ENCODE measurements at places on chromosomes 2 and 18.

- DNase-seq: no peak
Observed at GRCh38 chr2:16684676-16685339, 19.2 kb upstream of the CYRIA start.

- no peak for DNase-seq
Observed at GRCh38 chr2:150587547-150588505, 100.4 kb upstream of the RND3 start.

- no peak for DNase-seq
Observed at GRCh38 chr2:173192071-173192470, 116.4 kb downstream of the MAP3K20 start.

DNA sequence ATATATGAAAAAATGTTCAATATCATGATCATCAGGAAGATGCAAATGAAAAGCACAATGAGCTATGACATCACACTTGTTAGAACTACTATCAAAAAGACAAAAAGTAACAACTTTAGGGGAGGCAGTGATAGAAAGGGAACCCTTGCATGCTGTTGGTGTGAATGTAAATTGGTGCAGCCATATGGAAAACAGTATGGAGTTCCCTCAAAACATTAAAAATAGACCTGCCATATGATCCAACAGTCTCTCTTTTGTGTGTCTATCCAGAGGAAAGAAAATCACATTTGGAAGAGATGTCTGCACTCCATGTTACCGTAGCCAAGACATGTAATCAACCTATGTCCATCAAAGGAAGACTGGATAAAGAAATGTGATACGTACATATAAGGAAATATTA lies 92.3 kb upstream of the ALKAL2 start:
- no peak for DNase-seq

GRCh38 chr2:221018262-221018661 lies 553.8 kb downstream of the EPHA4 start:
- no peak for DNase-seq

DNA sequence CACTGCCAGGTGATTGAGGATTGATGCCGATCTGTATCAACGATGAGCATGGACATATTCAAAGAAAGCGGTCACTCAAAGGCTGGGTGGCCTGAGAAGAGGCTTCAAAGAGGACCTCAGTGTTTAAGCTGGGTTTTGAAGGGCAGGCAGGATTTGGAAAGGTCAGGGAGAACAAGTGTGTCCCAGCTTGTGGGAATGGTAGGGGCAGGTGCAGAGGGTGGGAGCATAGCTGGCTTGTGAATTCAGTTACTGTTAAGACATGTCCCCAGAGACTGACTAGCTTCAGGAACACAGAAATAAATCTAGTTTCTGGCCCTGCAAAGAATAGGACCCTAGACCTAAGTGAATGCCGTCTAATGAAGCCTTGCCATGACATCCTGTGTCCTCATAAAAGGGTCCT lies 363.4 kb downstream of the CLIP4 start:
- DNase-seq: no peak

GRCh38 chr18:48310353-48310752 lies 98.8 kb downstream of the ZBTB7C start:
- DNase-seq: no peak

DNA sequence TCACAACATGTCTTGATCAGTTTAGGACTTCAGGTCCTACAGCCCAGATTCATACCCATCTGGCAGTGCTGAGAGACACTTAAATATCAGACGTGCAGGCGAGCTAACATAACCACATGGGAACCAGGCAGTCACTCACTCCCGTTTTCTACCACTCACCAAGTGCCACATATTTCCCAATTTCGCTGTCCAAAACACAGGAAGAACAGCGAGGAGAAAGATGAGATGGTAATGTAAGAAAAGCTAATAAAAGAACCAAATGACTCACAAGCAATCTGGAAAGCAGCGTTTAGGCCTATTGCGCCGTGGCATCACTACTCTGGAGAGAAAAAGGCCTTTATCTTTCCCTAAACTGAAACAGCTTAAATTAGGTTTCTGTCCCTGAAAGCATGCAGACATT lies 647.8 kb upstream of the SLC39A10 start:
- no peak for DNase-seq

DNA sequence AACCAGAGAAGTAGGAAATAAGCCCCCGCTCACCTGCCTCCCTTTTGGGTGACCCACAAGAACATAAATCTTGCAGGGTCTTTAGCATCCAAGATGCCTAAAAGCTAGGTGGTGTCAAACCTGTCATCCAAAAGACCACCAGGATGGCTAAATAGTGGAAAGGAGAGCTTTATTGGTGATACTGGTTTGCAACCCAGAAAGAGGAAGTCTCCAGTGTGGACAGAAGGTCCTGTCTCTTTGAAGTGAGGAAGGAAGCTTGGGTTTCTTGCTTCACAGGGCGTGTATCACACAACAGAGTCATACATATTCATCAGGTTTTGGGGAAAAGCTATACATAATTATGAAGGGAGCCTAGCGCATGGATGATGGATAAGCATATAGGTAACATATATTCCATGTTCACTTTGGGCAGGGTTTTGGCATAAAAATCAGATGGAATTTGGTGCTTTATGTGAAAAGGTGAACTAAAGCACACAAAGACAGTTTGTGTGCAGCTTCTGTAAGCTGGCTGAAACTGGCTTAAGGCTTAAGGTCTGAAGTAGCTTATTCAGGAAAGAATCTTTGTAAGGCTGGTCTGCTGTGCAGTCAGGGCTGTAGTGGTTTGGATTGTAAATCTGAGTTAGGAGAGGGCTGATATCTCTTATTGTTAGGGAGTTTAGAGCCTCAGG lies 102.2 kb upstream of the MSH2 start:
- DNase-seq: no peak

All from activated CD4-positive, alpha-beta T cell treated with anti-CD3 and anti-CD28 coated beads, Interleukin-2, Interleukin-4, amounts not matched to agents 100 ng/mL and 50 ng/mL, durations not matched to agents 16 hours and 8 hours (primary cell).